ENCODE measurements at places on chromosomes 13 and 19.

- peak; percentile 46 for DNase-seq
These were observed 286.3 kb downstream of the TBC1D4 start for GRCh38 chr13:75195495-75196146.

- DNase-seq = no peak
These were observed 946.0 kb downstream of the SLITRK5 start for GRCh38 chr13:88617176-88617575.

DNA sequence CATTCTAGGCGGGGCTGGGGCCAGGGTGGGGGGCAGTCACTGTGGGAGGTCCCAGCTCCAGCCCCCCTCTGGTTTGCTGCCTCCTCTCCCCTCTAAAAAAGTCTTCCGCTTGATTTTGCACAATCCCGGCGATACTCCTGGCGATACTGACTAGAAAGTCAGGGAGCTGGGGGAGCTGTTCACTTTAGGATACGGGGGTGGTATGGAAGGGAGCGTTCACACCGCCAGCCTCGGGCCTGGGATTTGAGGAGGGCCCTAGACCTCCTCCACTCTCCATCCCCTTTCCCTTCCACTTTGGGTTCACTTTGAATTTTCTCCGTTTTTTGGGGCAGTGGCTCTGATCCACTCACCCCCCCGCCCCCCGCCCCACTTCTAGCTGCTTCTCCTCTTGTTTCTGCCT lies 35.0 kb downstream of the KEAP1 start:
- no peak for DNase-seq

GRCh38 chr19:54133957-54134590 lies 3.5 kb upstream of the CNOT3 start:
- DNase-seq = no peak

GRCh38 chr13:64855506-64855905 lies 2374.6 kb downstream of the PCDH9 start:
- DNase-seq = peak; percentile 2

DNA sequence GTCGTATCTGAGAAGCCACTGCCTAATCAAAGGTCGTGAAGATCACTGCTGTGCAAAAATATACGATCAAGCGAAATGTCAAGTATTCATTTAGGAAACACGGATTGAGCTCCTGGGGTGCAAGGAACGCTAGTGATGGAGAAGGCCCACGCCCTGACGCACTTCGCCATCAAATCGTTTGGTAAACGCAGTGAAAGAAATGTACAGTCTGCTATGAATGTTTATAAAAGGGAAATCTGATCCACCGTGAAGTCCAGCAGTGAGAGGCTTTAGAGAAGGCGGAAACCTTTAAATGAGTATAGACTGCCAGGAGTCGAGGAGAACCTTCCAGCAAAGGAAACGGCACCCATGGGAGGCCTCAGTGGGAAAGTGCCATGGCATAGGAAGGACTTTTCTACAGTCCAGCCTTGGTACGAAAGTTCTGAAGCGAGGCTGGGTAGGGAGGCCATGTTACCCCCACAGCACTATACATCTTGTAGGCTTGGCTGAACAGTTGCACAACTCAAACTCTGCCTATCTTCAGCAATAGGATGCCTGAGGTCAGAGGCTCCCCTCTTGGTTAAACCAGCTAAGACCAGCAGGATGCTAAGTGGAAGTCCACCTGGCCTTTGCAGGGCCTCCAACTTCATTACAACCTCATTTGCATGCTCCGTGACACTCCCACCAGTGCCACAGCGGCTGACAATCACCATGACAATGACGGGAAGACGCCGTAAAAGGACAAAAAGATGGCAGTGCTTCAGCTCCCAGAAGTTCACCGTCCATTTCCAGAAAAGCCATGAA lies 20.4 kb downstream of the PCID2 start:
- peak; percentile 84 for DNase-seq

GRCh38 chr13:112194579-112194978 lies 127.6 kb downstream of the SOX1 start:
- no peak for DNase-seq

- DNase-seq = no peak
These were observed 86.2 kb downstream of the STARD13 start for GRCh38 chr13:33199289-33199850.

All from brain pericyte (primary cell).